ENCODE measurements at places on chromosomes 4 and X. TPM values are rescaled to one million over a fixed set of nuclear protein-coding genes. Genes with fewer than 3 reads are reported as not detected.

The TEX13B gene
- total RNA-seq: not detected

The CENPVL1 gene
- total RNA-seq: not detected

The HSFX2 gene
- not detected for total RNA-seq

The BDH2 gene
- 19.9 TPM for total RNA-seq

The AWAT2 gene
- total RNA-seq: not detected

The PRR32 gene
- not detected for total RNA-seq

The ETNPPL gene
- not detected for total RNA-seq

The PAGE4 gene
- not detected for total RNA-seq

The CT45A2 gene
- not detected for total RNA-seq
